Activated T-helper 9 cell treated with anti-CD3 and anti-CD28 coated beads, Interleukin-2, amount 50 U/mL, for 16 hours (primary cell): ENCODE measurements at places on chromosomes 2 and 18.

GRCh38 chr2:33579227-33579626 lies 19.9 kb downstream of the FAM98A start:
- DNase-seq = no peak

GRCh38 chr2:159140070-159140769 lies 146.3 kb downstream of the WDSUB1 start:
- no peak for DNase-seq

DNA sequence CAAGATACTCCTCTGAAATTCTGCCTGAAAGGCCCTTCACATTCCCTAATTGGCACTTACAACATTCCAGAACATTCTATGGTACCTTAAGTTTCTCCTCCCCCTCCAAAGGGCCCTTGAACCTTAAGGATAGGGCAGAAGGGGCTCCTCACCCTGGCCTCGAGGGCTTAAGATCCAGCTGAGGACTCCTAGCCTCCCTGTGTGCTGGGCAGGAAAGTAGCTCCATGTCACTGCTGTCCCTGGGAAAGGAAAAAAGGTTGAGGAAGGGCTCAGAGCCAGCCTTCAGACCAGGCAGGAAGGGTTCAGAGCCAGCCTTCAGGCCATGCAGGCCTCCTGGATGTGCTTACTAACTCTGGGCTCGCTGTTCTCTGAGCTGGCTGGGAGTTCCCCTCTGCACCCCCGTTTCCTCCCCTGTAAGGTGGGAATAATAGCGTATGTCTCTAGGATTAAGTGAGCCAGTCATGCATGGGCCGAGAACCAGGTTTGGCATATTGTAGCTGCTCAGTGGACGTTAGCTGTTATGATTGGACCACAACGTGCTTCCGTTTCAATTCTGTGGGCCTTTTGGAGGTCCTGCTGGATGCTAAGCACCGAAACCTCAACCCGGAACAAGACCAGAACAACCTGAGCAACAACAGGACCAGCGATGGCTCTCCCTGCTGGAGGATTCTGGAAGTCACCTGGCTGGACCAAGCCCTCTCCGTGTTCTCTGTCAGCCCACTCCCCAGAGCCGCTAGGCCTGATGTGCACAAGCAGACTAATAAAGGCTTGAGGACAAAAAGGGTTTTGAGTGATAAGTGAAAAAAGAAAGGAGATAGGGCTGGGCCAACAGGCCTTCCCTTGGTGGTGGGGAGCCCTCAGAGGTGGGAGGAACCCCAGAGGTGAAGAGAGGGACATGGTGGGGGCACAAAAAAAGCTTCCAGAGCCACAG lies 1.0 kb upstream of the B3GNT7 start:
- no peak for DNase-seq

GRCh38 chr2:117825437-117825836 lies 10.9 kb downstream of the DDX18 start:
- no peak for DNase-seq

DNA sequence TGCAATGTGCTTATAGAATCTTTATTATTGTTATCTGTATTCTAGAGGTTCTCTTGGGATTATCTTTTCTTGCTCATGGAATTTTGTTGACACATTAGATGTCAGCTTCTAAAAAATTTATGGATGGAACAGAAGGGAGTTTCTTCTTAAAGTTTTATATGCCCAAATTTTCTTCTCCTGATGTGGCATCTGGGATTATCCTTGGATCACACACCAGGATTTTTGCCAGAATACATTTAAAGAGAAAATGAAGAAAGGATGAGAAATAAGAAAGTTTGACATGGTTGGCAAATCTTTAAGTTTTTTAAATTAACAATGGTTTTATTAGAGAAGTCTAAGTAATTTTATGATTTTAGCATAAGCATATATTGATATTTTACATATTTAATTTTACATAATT lies 706.7 kb upstream of the TMEFF2 start:
- DNase-seq = no peak

- DNase-seq = no peak
These were observed 66.5 kb upstream of the CABLES1 start for GRCh38 chr18:23068570-23069310.
